ENCODE measurements at places on chromosomes 12 and 14.
A peak's percentile ranks its signal among the peaks of the same experiment; 100 is the strongest.

- no peak for DNase-seq
Measured at GRCh38 chr14:44896275-44897040, 65.3 kb downstream of the KLHL28 start.

- no peak for DNase-seq
Measured at GRCh38 chr14:85417396-85417795, 112.5 kb upstream of the FLRT2 start.

- DNase-seq = no peak
Measured at GRCh38 chr14:31944256-31945073, 132.6 kb upstream of the ARHGAP5 start.

GRCh38 chr12:45977620-45978019 lies 12.8 kb downstream of the SCAF11 start:
- DNase-seq = no peak

GRCh38 chr12:89879766-89880165 lies 171.1 kb upstream of the ATP2B1 start:
- no peak for DNase-seq

GRCh38 chr14:74551431-74552371 lies 58.1 kb downstream of the ISCA2 start:
- no peak for DNase-seq

GRCh38 chr12:24848941-24849477 lies 99.9 kb downstream of the BCAT1 start:
- no peak for DNase-seq

DNA sequence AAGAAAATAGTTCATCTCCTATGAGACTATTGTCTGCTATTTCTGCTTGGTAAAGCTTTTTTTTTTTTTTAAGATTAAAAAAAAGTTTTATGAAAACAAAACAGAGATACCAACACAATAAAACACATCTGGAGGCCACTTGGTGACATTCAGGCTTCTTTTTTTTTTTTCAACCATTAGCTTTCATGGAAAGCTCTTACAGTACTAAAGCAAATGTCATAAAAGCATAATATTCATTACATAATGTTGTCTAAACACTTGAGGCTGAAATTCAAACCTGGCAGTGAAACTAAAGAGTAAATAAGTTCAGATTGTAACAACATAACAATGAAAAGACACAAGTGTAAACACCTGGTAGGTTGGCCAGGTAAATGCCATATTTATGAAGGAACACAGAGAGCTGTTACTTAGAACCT lies 14.7 kb downstream of the PRICKLE1 start:
- no peak for DNase-seq

DNA sequence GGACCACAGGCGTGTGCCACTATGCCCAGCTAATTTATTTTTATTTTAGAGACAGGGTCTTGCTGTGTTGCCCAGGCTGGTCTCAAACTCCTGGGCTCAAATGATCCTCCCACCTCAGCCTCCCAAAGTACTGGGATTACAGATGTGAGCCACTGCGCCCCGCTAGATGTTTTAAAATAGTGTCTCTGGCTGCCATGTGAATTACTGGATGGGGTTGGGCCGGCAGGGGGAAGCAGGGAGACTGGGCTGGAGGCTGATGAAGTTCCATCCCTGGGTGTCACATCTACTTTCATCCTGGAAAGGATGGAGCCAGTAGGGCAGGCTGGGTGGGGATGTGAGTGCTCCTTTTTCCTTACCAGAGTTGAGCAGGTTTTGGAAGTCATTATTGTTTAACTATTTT lies 46.1 kb downstream of the DNAH10 start:
- DNase-seq = no peak

GRCh38 chr12:24742378-24742777 lies 206.5 kb downstream of the BCAT1 start:
- no peak for DNase-seq

GRCh38 chr12:118063576-118064391 lies 2.8 kb upstream of the WSB2 start:
- no peak for DNase-seq

DNA sequence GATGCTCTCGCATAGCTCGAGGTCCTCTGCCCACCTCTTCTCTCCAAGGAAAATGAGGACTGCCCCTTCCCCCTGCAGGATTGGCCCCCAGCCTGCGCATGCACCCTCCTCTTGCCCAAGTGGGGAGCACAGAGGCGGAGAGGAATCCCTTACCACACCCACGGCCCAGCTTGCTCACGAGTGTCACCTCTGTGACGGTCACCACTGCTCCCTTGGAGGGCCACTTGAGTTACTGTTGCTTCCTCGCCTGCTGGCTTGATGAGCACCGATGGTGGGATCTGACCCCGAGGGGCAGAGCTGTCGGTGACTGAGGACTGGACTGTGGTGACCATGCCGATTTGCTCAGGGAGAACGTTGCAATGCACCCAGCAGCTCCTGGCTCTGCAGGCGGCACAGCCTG lies 41.7 kb downstream of the FOXN4 start:
- DNase-seq = no peak

GRCh38 chr12:73374360-73374759 lies 1102.2 kb downstream of the TRHDE start:
- no peak for DNase-seq

DNA sequence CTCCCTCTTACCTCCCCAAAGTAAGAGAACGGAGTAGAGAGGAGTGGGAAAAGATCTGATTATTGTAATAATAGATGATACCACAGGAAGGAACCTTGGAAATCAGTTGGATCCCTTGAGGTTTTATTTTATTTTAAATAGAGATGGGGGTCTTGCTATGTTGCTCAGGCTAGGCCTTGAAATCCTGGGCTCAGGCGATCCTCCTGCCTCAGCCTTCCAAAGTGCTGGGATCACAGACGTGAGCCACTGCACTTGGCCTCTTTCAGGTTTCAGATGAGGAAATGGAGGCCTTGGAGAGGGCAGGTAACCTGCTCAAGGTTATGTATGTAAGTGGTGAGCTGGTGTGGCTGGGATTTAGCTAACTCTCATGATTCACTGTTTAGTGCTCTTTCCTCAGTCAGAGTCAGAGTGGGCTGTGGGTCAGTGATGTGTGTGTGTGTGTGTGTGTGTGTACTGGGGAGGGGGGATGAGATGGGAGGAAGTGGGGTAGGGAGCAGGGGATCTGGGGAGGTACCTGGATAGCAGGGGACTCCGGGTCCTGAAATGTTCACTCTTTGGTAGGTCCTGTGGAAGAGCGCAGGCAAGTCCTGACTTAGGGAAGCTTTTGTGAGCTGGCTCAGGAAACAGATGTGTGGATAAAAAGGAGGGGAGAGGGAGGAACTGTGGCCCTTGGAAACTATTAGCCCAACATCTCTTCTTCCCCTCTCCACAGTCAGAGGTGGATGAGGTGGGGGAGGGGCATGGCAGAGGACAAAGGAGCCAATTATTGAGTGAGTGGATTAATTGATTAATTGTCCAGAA lies 4.7 kb upstream of the CISTR start:
- DNase-seq = no peak

DNA sequence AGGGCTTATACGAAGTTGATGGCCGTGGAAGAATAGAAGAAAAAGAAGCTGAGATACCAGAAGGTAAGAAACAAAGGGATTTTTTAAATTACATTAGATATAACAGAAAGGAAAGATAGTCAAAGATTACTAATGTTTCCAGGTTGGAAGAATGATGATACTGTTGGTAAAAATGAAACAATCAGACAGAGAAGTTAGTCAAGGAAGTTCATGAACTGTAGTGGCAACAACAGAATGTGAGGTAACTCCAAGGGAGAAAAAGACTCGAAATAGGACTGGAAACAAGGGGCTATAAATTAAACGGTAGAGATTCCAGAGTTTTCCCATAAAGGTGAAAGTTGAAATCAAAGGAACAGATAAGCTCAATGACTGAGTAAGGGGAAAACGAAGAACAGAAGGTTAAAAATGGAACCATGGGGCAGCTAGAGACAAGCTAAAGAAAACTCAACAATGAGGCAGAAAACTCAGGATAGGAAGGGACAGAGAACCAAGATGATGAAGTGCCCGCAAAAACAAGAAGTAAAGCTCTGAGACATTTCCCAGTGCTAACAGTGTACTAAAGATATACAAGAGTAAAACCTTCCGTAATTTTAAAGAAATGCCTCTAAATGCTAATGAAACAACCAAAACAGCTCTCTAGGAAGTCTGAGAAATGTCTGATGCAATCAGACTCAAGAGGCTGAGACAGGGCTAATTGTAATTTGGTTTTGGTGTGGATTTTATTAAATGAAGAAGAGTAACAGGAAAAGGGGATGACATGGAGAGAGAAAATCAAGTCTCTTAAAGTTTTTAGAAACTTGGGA lies 70.0 kb downstream of the PPP2R5E start:
- DNase-seq = no peak

DNA sequence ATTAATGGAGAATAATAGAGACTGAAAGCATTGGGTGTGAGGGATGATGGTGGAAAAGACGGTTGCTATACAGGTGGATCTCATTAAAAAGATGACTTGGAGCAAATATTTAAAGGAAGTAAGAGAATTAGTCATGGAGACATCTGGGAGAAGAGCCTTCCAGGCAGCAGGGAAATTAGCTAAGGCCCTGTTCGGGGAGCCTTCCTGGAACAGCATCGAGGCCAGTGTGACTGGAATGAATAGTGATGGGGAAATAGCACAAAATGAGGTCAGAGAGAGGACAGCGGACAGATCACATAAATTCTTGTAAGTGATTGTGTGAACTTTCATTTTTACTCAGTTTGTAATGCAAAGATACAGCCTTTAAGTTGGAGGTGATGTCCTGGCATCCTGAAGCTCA lies 842.3 kb downstream of the SLC6A15 start:
- no peak for DNase-seq

DNA sequence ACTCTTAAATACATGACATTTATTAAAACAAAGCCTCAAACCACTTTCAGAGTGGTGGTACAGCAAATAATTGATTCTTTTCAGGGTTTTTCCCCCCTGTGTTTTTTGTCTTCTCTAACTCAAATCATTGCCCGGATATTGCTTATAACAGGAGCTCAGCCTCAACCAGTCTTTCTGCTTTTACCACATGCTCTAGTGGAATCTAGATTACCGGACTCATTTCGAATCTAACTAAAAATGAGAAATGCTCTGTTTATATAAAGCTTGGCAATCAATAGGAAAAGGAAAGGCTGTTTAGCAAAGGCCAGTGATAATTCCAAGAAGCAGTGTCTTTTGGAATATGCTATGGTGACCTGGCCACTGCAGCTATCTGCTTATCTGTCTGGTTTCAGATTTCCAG lies 161.5 kb downstream of the ETV6 start:
- no peak for DNase-seq

GRCh38 chr12:119592232-119592631 lies 1.3 kb upstream of the TMEM233 start:
- DNase-seq = no peak

DNA sequence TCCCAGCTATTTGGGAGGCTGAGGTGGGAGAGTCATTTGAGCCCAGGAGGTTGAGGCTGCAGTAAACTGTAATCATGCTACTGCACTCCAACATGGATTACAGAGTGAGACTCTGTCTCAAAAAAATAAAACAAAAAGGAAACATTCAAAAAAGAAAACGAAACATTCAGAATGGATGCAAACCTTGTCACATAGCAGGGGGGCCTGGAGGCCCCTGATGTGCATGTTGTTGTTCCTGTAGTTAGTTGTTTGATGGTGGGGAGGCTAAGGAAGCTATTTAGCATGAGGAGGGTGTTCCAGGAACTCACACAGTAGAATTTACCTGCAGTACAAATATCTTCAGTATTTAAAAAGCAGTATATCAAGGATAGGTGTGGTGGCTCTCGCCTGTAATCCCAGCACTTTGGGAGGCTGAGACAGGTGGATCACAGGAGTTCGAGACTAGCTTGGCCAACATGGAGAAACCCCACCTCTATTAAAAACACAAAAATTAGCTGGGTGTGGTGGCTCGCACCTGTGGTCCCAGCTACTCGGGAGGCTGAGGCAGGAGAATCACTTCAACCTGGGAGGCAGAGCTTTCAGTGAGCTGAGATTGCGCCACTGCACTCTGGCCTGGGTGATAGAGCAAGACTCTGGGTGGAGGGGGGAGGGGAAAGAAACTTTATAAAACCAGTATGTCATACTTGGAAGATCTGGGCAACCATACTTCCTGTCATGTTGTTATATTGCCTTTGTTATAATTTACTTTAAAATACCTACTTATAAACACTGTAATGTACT lies 17.6 kb upstream of the AEBP2 start:
- DNase-seq = peak; percentile 27

GRCh38 chr12:10721651-10722501 lies 1.2 kb downstream of the YBX3 start:
- DNase-seq = peak; percentile 95

DNA sequence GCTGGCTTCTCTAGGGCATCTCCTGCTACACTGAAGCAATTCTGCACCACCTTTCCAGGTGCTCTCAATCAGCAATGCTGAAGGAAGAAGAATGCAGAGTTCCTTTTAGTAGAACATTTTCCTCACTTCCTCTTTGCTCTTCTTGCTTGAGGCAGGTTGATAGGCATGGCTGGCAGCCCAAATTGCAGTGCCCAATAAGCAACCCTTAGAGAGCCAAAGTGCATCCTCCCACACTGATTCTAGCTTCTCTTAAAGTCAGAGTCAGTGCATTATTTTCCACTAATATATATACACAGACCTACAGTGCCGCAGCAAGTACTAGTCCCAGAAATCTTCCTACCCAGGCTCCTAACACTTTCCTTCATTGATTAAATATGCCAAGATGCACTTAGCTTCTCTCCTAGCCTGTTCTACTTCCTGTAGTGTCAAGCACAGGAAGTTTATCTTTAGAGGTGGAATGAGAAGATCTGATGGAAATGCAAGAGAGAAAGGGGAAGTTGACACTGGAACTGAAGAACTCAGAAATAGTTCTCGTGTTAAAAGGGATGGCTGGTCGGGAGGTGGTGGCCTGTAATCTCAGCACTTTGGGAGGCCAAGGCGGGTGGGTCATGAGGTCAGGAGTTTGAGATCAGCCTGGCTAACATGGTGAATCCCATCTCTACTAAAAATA lies 132.7 kb downstream of the SSPN start:
- no peak for DNase-seq

DNA sequence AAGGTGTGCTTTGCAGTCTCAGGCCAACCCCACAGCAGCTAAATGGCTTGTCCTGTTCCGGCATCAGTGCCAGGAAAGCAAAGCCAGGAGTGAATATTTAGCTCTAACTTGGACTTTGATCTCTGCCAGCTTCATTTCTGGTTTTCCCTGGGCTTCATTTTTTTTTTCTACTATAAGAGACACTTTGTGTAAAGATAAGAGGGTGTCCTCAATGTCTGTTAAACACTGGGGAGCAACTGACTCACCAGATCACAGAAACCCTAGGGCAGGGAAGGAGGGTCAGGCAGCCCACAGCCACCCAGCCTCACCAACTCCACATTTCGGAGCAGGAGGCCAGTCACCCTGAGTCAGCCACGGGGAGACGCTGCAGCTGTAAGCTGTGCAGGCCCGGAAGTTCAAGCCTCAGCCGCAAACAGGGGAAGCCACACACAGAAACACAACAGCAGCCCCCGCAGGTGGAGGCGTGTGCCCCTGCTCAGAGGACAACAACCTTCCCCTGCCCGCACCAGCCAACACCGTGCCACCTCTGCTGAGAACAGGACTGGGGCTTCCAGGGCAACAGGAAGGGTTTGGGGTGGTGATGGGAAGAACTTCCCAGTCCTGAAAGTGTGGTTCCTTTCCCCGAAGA lies 6.3 kb downstream of the TNFRSF1A start:
- DNase-seq = no peak

Measured in osteocyte (in vitro differentiated cells).